ENCODE measurements at places on chromosomes 4 and X.

- no peak for DNase-seq
Observed at GRCh38 chrX:139823806-139824205, 109.0 kb downstream of the ATP11C start.

DNA sequence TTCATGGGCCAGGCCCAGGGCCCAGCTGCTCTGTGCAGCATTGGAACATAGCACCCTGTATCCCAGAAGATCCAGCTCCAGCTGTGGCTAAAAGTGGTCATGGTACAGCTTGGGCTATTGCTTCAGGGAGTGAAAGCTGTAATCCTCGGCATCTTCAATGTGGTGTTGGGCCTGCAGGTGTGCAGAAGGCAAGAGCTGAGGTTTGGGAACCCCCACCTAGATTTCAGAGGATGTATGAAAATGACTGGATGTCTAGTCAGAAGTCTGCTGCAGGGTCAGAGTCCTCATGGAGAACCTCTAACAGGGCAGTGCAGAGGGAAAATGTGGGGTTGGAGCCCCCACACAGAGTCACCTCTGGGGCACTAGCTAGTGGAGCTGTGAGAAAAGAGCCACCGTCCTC, 341.7 kb downstream of the PPP3CA start:
- no peak for DNase-seq

- DNase-seq, result no peak
Observed at GRCh38 chr4:83013902-83014301, 3.3 kb upstream of the LIN54 start.

GRCh38 chrX:10714531-10714930, 94.1 kb upstream of the MID1 start:
- no peak for DNase-seq

DNA sequence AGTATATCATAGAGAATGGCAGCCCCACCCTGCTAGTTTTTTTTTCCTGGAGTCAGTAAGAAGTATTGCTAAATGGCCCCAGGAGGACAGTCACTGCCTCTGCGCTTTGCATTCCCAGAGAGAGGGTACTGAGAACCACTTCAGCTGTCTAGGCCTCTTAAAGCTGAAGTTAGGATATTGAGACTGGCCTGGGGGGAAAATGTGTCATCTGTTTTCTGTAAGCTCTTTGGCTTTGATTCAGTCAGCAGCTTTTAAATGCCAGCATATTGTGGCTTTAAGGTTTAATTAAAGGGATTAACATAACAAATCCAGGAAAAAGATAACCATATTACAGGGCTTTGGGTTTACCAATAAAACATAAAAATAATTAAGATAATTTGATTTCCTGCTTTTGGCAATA, 852.0 kb downstream of the PCDH18 start:
- no peak for DNase-seq

GRCh38 chr4:31667686-31668085, 947.5 kb downstream of the PCDH7 start:
- no peak for DNase-seq

DNA sequence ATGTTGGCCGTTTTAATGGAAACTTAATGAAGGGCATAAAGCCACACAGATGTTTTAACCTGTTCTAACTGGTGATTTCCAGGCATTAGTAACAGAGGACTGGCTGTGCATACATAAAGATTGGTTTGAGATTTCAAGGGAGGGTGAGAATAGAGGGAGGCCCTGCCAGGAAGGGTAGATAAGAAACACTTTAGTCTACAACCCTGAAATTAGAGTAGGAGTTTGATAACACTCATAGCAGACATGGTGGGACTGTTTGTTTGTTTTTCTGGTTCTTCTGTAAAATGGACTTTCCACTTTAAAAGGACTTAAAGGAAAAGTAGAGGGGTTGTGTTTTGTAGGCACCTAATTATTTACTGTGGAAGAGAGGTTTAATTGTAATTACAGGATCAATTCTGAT, 16.2 kb downstream of the SLC4A4 start:
- DNase-seq, result no peak

GRCh38 chrX:140355922-140356321, 148.9 kb downstream of the SOX3 start:
- no peak for DNase-seq

DNA sequence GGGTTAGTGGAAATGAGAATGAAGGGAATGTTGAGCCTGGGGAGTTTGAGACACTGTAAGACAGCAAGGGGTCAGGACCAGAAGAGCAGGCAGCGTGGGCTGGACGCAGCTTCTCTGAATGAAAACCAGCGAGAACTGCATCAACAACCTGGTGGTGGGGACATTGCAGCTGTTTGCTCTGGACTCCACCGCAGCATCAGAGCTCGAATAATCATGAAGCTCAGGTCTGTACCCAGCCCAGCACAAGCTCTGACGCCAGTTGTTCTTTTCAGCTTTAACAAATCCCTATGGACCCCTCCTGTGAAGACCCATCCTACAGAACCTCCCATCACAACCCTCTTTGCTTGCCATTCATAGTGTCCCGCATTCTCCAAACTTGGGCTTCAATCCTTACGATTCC, 106.8 kb upstream of the PNPLA4 start:
- DNase-seq, result no peak

- DNase-seq, result no peak
Observed at GRCh38 chrX:121755541-121755940, 708.1 kb downstream of the GLUD2 start.

All from hypothalamus (tissue), 51 donors.